ENCODE measurements at places on chromosomes 7 and 10.
A peak's percentile ranks its signal among the peaks of the same experiment; 100 is the strongest.

GRCh38 chr7:122543891-122544290 is 155.0 kb downstream of the RNF133 start:
- DNase-seq: no peak

GRCh38 chr10:10925667-10926066 is 92.0 kb upstream of the CELF2 start:
- no peak for DNase-seq

DNA sequence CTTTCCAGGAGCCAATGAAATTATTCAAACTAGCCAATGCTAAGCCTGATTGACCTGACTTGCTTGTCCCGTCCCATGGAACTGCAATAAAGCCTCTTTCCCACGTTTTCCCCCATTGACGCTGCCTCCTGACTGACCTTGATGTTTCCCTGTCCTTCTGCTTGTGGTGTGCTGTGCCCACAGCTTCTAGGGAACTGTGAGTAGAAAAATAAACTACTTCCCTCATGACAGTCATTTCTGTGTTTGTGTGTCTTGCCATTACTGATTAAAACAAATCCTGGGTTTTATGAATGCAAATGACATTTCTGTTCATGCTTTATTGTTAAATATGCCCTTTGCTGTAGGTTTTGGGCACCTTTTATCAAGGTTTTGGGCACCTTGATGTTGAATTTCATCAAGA is 91.3 kb upstream of the ABI1 start:
- no peak for DNase-seq

DNA sequence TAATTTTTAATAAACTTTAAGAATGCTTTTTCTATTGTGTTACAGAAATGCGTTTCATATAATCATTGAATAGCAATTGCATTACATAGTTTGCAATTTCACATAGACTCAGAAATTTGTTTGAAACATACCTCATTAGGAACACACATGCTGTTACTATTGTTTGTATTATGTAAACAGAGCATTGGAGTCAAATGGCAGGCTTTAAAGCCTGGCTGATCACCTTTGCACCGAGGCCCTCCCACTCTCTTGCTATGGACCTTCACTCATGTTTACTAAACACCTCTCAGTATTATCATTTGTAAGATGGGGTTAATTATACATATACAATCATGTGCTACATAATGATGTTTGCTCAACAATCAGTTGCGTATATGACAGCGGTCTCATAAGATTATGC is 203.6 kb upstream of the NPSR1 start:
- DNase-seq: no peak

DNA sequence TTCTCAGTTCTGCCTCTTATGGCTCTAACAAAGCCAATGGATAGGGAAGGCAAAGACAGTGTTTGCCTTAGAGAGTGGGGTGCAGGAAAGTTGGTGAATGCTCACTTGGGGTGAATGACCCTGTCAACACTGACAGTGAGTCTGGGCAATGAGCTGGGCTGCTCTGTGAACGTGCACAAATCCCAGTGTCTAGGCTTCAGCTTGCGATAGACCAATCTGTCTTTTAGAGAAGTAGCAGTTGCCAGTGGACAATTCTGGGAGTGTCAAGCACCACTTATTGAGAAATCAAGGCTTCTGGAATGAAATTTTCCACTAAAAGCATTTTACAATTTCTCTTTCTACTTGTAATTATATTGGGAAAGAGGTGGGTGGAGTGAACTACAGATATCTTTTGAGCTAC is 141.4 kb downstream of the HERPUD2 start:
- peak; percentile 23 for DNase-seq

GRCh38 chr10:71284544-71285179 is 34.4 kb upstream of the SLC29A3 start:
- no peak for DNase-seq
